ENCODE measurements at places on chromosomes 3 and 15.

- no peak for DNase-seq
Observed at GRCh38 chr15:58684036-58684710, 65.3 kb downstream of the ADAM10 start.

DNA sequence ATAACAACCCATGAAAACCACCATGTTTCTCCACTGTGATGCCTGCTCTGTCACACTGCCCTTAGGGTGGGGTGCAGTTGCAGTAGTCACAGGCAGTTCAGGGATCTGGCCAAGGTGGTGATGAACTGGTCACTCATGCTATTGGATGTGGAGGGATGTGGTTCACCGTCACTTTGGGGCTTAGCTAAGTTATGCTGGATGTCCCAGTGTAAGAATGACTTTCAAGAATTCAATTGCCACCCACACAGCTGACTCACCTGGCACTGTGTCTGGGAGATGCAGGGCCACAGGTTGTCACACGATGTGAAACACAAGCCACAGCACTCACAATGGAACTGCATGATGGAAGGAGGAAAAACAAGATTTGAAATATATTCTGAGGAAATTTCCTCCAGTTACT lies 146.1 kb upstream of the CTNNB1 start:
- DNase-seq, result no peak

- DNase-seq, result no peak
Observed at GRCh38 chr3:25384471-25384870, 43.6 kb upstream of the RARB start.

DNA sequence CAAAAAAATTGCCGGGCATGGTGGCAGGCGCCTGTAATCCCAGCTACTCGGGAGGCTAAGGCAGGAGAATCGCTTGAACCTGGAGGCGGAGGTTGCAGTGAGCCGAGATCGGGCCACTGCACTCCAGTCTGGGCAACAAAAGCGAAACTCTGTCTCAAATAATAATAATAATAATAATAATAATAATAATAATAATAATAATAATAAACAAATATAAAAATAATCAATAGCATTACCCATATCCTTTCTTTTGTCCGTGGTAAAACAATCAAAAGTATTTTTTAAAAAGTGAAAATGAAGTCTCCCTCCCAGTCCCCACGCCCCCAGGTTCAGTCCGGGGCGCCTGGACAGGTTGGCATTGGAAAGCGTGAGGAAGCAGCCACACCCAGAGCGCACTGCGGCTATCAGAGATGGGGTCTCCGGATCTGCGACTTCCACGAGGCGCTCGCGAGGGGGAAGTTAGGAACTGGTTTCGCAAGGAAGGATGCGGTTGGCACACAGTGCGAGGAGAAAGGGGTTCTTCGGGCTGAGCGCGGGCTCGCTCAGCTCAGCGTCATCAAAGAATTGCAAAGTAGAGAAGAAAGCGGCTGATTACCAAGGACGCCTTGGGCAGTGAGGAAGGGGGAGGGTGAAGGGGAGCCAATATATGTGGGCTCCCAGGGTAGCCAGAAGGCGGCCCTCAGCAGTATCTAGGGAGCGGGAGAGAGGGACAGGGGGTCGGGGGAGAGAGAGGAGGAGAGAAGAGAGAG lies 69.5 kb upstream of the EPHB3 start:
- DNase-seq, result no peak

GRCh38 chr3:16912400-16913263 lies 27.9 kb downstream of the PLCL2 start:
- no peak for DNase-seq
